ENCODE measurements at places on chromosomes 1 and 21.
A peak's percentile ranks its signal among the peaks of the same experiment; 100 is the strongest.

GRCh38 chr1:218953386-218953785 is 220.3 kb upstream of the LYPLAL1 start:
- no peak for DNase-seq

- DNase-seq, result no peak
Observed at GRCh38 chr1:231807541-231807940, 181.0 kb downstream of the DISC1 start.

GRCh38 chr1:61569303-61569621 is 155.7 kb downstream of the TM2D1 start:
- no peak for DNase-seq

DNA sequence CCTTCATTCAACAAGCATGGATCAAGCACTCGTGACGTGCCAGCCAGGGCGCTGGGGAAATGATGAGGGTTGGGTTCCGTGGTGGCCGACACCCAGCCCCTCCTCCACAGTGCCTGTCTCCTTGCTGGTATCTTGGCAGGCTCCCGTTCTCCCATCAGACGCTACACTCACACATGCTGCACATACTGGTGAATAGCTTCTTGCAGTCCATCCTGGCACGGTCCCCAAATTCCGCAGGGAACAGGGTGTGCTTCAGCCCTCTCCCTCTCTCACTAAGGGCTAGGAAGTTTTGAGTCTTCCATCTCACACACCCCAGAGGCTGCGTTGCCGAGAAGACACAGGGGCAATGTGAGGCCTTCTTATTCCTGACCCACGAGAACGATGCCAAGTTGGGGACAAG is 10.1 kb upstream of the MEF2D start:
- no peak for DNase-seq

GRCh38 chr1:111496398-111496797 is 7.0 kb downstream of the ADORA3 start:
- DNase-seq, result no peak

DNA sequence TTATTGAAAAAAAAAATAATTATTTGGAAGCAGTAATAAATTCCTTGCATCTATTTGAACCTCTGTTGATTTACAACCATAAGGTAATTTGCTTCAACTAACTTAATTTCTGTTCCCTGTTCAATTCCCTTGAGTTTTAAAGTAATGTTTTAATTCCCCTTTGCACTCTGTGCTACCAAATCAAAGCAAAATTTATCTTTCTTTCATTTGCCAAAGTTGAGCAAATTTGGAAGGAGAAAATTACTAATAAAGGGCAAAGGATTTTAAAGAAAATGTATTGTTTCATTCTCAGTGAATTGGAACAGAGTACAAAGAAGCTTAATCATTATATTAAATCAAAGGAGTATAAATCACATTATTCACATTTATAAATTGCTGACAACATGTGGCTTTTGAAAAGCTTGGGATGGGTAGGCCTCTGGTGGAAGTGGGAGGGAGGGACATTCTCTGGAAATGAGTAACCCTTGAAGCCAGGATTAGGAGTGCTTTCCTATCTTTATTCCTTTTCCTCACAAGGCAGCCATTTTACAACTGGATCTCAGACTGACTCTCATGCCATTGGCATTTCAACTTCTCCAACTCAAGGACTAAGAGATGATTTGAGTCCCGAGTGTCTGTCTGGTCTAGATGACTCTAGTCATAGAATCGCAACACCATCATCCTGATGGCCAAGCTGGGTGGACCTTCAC is 331.6 kb upstream of the DUSP10 start:
- peak; percentile 21 for DNase-seq

DNA sequence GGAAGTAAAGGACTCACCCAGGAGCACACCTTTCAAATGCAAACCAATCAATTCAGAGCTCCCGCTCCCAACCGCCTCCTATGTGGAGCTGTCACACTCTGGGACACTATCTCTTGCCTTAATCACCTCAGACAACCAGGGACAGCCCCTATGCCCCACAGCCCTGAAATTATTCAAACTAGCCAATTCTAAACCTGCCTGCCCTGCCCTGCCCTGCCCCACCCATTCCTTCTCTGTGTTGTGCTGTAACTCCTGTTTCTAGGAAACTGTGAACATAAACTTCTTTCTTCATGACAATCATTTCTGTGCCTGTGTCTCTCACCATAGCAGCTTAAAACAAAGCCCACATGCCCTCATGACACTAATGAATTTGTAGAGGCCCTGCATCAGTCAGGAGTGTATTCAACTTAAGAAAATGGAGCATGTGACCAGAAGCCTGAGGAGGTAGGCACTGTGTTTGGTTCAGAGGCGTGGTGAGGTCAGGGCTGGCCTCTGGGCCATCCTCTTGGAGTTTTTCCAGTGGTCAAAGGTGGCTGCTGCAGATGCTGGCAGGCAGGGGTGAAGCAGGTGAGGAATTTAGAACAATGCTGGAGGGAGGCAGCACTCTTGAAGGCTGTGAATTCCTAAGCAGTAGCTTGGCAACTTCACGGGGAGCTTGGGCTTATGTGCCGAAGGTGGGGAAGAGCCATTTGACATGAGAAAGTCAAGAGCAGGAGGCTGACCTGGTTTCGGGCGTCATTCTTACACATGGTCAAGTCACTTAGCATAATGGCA is 74.5 kb downstream of the RHOU start:
- DNase-seq, result no peak

DNA sequence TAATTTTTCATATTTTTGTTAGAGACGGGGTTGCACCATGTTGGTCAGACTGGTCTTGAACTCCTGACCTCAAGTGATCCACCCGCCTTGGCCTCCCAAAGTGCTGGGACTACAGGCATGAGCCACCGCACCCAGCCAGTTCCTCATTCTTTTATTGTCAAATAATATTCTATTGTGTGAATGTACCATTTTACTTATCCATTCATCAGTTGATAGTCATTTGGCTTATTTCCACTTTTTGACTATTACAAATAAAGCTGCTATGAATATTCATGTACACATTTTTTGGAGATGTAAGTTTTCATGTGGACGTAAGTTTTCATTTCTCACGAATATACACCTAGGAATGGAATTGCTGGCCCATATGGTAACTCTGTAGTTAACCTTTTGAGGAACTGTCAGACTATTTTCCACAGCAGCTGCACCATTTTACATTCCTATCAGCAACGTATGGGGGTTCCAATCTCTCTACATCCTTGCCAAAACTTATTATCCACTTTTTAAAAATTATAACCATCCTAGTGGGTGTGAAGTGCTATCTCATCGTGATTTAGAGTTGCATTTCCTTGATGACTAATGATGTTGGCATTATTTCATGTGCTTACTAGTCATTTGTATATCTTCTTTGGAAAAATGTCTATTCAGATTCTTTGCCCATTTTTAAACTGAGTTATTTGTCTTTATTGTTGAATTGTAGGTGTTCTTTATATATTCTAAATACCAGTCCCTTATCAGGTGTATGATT is 12.7 kb downstream of the PACC1 start:
- no peak for DNase-seq

DNA sequence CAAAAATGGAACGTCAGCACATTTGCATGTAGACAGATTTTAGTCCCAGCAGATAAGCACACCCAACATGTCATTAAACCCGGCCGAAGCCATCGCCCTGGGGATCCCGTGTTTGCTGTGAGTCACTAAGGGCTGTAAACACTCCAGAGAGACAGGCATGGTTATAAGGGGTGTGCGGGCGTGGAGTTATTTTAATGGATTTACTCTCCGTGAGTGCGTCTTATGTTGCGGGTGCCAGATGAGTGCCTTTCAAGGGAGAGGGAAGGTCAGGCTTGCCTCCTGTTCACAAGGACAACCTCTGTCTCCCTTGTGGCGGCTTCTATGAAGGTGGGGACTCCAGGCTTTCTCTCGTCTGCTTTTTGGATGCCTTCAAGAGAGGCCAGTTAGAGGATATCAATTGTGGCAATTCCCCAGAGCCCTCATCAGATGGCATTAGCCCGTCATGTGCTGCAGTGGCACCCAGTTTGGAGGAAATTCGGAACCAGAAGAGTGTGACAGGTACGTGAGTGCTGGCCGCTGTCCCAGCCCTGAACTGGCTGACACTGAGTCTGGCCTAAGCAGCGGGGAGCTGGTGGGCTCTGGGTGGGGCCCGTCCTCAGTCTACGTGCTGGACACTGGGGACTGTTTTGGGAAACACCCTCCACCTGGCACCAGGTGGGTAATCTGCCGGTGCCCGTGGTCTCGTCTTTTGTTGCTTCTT is 223.8 kb upstream of the TMEM51 start:
- DNase-seq, result no peak

- DNase-seq, result no peak
Observed at GRCh38 chr1:3993619-3994375, 93.7 kb upstream of the C1orf174 start.

DNA sequence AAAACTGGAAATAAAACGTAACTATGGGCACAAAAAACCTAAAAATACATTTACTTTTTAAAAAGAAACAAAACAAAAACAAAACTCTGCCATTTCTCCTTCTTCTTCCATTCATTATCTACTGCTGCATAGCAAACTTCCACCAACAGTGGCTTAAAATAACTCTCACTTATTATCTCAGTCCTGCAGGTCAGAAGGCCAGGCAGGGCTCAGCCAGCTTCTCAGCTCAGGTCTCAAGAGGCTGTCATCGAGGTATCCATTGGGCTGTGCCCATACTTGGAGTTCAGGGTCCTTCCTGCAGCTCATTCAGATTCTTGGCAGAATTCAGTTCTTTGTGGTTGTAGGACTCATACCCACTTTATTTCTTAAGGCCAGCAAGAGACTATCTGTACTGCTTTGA is 352.7 kb upstream of the PLD5 start:
- DNase-seq, result no peak

DNA sequence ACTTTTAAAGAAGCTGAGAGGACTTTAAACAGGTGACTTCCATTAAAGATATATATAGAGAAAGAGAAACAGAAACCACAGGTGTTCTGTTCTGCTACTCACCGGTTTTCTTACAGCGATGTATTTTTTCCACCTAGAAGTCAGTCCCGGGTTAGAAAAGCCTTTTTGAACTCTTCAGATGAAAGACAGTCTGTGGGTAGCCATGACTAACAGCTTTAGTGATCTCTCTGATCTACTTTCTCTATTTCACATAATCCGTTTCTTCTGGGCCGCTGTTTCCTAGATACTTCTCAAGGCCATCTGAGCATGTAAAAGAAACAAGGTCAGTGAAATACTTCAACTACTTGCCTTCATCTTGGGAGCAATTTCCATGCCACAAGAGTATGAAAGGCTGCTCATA is 25.1 kb downstream of the WDR64 start:
- DNase-seq, result no peak

DNA sequence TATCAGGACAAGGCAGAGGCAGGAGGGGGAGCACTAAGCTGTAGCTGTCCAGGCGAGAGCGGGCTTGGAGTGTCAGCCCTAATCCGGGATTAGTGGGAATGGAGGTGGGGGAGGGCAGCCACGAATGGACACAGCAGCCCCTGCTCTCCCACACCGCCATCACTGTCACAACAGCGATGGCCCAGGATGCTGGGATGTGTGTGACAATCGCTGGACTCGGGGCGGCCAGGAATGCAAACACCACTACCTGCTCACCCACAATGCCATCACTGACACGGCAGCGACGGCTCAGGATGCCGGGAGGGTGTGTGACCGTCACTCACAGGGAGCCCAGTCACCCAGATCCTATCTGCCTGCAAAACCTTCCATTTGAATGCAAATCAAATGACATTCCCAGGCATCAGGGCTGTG is 2.9 kb downstream of the C2CD2 start:
- DNase-seq, result no peak

DNA sequence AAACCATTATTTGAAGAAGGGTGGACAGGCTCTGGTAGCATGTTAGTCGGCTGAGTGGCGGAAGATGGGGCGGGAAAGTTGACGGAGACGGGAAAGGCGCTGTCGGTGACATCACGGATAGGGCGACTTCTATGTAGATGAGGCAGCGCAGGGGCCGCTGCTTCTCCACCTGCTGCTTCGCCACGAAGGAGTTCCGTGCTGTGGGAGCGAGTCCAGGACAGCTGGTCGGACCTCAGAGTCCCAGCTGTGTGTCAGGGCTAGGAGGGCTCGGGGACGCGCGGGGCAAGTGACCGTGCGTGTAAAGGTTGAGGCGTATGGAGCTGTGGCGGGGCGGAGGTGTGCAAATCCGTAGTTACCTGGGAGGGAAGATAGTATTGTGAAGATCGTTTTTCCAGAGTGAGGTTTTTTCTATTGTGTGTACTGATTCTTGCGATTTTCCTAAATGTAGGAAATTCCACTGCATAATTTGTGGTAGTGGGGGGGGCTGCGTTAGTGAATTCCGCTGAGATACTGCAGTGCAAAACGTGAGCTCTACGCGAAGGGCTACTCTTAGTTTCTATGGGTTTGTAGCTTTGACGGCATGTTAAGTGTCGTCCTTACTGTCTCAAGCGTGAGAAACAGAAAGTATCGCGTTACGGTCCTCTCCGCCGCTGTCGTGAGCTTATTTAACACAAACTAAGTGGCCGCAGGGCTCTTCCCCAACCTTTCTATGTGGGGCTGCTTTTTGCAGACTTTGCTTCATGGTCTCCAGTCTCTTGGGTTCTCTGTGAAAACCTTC is 111.2 kb upstream of the NBPF11 start:
- no peak for DNase-seq

- DNase-seq, result no peak
Observed at GRCh38 chr1:107327446-107327845, 186.6 kb downstream of the NTNG1 start.

GRCh38 chr1:202126426-202126825 is 3.7 kb downstream of the GPR37L1 start:
- DNase-seq, result no peak

DNA sequence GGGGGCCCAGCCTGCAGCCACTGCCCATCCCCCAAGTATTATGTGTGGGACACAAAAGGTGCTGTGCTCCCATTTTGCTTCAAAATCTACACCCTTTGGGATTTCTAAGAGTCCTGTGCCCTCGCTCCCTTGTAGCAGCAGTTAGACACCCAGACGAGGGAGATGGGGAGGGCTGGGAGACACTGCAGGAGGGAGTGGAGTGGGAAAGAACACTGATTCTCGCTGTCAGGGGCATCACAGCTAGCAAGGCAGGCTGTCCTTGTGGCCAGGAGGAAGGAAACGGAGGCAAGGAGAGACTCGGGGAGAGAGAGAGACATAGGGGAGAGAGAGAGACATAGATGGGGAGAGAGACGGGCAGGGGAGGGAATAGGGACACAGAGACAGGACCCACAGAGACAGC is 38.5 kb downstream of the CSMD2 start:
- DNase-seq, result no peak

- DNase-seq, result no peak
Observed at GRCh38 chr1:204250428-204251030, 36.7 kb upstream of the GOLT1A start.

GRCh38 chr21:32977216-32977615 is 48.5 kb upstream of the OLIG2 start:
- DNase-seq, result no peak

Data from HTR-8/SVneo (cell line).